ENCODE measurements at places on chromosomes 3 and 15.
A peak's percentile ranks its signal among the peaks of the same experiment; 100 is the strongest.

DNA sequence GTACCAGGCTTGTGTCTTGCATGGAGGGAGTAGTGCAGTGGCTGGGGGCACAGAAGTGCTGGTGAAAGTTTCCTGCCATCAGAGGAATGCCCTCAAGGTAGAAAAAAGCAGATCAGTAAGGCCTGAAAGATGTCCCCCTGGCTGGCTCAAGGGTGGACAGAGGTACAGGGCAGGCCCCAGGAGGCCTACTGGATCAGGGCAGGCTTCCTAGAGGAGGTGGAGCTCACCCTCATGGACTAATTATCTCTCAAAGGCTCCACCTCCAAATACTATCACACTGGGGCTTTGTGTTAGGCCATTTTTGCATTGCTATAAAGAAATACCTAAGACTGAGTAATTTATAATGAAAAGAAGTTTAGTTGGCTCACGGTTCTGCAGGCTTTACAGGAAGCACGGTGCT, 7.8 kb downstream of the SPSB4 start:
- no peak overlapping the region for H3K27ac ChIP-seq
- H3K27me3 ChIP-seq, result no peaks in the 10 kb centered on the region
- H3K4me1 ChIP-seq, result no peaks in the 10 kb centered on the region
- no peaks in the 10 kb centered on the region for H3K36me3 ChIP-seq
- DNase-seq, result no peak
- no peak overlapping the region for H3K4me3 ChIP-seq

- H3K36me3 ChIP-seq, result no peaks in the 10 kb centered on the region
- H3K4me3 ChIP-seq, result no peak overlapping the region
Measured at GRCh38 chr3:147423798-147424580, 14.8 kb downstream of the ZIC1 start.

DNA sequence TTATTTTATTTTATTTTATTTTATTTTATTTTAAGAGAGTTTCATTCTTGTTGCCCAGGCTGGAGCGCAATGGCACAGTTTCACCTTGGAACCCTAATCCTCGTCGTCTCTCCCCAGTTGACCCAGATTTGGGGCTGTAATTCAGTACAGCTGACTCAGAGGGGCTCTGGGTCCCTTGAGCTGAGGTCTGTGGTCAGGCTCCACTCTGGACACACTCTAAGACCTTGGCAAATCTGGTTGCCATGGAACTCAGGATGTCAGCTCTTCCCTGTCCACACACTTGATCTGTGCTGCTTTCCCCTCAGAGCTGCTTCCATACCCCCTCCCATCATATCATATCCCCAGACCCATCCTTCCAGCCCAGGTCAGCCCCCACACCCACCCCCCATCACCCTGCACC, 675 bp upstream of the CYP11A1 start:
- H3K27ac ChIP-seq, result no peak overlapping the region
- no peaks in the 10 kb centered on the region for H3K36me3 ChIP-seq
- no peak overlapping the region for H3K4me3 ChIP-seq
- H3K4me1 ChIP-seq, result peaks cover 1% of the 10 kb centered on the region
- no peak for DNase-seq

DNA sequence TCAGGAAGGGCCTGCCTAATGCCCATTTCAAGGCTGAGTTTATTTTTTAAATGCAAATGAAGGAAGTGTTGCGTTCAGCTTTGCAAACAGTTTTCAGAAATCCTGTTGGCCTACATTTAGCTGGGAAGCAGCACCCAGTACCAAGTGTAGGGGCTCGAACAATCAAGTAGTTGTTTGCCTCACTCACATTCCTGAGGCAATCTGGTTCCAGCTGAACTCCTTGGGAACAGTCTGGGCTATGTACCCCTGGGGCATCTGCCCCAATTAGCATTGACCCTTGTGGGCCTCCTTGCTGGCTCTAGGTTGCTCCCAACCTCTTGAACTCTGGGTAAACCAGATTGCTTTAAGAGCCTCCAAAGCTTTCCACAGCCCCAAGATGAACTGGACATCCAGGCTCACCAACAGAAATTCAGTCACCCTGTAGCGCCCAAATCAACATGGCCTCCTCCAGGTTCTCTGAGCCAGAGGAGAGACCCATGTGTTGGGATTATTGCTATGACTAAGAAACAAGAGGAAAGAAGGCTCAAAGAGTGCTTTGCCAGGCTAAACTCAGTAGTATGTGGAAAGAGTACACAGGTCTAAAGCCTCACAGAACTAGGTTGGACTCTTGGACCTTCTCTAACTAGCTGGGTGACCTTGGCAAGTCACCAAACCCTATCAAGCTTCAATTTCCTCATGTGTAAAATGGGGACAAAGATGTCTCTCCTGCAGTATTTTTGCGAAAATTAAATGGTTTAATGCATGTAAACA, 532.7 kb downstream of the SOX2 start:
- DNase-seq, result no peak
- no peak overlapping the region for H3K4me3 ChIP-seq
- no peaks in the 10 kb centered on the region for H3K4me1 ChIP-seq
- H3K36me3 ChIP-seq, result no peaks in the 10 kb centered on the region
- H3K27ac ChIP-seq, result no peak overlapping the region
- no peaks in the 10 kb centered on the region for H3K27me3 ChIP-seq

GRCh38 chr15:28937271-28937670, 51.5 kb downstream of the APBA2 start:
- DNase-seq, result no peak
- H3K27me3 ChIP-seq, result no peaks in the 10 kb centered on the region
- H3K36me3 ChIP-seq, result no peaks in the 10 kb centered on the region
- 0 out of 2 replicates have a peak, but pooled peaks cover 3% of the 10 kb centered on the region for H3K4me1 ChIP-seq
- no peak overlapping the region for H3K27ac ChIP-seq

DNA sequence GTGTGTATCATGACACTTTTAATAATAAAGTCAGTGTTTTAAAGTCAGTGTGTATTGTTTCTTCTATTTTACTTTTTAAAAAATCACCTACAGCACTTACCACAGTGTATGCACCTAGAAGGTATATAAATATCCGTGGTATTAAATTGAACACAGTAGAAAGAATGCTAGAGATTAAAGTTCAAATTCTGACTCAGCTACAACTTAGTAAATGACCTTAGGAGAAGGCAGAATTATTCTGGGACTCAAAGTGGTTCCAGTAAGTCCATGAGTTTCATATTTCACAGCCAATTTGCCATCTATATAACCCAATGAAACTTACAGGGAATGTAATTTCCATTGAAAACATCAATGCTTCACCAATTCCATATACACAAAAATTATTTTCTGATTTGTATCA, 52.7 kb upstream of the MAP4 start:
- no peaks in the 10 kb centered on the region for H3K36me3 ChIP-seq
- no peaks in the 10 kb centered on the region for H3K27me3 ChIP-seq
- H3K27ac ChIP-seq, result no peak overlapping the region
- no peaks in the 10 kb centered on the region for H3K4me1 ChIP-seq

GRCh38 chr3:89052386-89052785, 55.0 kb upstream of the EPHA3 start:
- H3K4me3 ChIP-seq, result no peak overlapping the region
- no peak for DNase-seq
- no peaks in the 10 kb centered on the region for H3K4me1 ChIP-seq
- no peaks in the 10 kb centered on the region for H3K27me3 ChIP-seq
- H3K36me3 ChIP-seq, result no peaks in the 10 kb centered on the region

DNA sequence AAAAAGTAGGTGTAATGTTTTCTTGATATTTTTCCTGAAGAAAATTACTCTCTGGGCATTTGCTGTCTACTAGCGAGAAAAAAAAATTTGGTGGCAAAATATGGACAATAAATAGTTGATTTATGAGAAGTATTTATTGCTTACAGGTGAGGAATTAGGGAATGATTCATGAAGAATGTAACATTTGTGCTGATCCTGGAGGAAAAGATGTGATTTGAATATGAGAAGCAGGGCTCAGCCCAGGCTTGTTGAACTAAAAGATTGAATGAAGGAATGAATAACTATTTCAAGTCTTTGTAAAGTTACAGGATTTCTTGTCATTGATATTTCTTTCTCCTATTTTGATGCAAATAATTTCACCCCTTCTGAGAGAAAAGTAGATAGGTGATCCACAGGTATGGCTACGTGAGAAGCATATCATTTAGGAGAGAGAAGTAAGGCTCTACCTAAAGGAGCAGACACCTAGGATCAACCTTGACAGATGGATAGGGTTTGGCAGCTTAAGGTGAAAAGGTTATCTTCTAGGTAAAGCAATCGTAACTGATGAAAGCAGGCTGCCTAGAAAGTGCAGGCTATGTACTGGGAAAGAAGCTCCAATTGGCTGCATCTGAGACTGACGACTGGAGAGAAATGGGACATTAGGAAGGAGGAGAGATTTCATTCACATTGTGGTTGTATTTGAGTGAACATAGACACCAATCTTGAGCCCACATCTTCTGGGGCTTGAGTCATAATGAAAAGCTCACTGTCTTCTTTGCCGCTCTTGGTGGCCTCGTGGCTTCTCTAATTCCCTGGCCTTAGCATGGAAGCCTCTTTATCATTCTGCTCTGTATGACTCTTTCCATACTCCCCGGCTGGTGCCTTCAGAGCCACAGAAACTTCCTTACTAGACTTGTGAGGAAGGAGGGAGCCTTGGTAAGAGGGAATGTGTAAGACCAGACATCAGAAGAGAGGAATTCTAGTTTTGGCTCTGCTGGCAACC, 106.5 kb downstream of the P3H2 start:
- no peak overlapping the region for H3K4me3 ChIP-seq
- no peaks in the 10 kb centered on the region for H3K36me3 ChIP-seq
- no peak for DNase-seq
- H3K27ac ChIP-seq, result no peak overlapping the region
- H3K4me1 ChIP-seq, result no peaks in the 10 kb centered on the region

DNA sequence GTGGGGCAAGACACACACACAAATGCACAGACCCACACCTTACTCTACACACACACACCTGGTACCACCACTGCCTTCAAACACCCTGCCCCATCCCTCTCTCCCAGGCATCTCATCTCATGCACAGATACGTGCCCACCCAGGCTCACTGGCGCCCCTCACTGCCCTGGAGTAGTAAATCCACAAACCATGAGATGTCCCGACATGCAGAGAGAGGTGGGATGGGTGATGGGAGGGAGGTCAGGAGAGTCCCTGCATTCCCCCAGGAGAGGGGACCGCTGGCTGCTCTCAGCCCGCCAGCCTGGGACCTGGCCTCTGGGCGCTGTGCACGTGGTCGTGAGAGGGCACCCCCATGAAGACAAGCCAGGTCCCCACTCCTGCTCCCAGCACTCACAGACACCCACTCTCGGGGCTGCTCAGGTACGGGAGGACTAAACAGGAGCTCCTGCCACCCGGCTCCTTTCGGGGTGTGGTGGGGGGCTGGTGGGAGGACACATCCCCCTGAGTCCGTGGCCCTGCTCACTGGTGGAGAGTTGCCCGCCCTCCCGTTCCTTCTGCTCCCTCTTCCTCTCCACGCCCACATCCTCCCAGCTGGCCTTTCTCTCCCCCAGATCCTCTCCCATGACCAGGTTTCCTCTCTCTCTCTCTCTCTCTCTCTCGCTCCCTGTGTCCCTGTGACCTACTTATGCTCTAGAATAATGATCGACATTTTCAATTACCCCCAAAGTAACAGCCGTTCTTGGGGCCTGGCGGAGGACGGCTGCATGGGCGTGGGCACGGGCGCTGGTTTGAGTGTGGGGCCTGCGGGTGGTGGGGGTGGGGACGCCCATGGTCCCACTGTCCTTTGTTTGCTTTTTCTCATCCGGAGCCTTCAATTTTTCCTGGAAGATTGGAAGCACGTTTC, 18.9 kb upstream of the CSPG4 start:
- H3K27ac ChIP-seq, result no peak overlapping the region
- H3K36me3 ChIP-seq, result no peaks in the 10 kb centered on the region
- H3K4me1 ChIP-seq, result no peaks in the 10 kb centered on the region
- no peak overlapping the region for H3K4me3 ChIP-seq
- no peak for DNase-seq

- H3K27ac ChIP-seq, result no peak overlapping the region
- H3K4me1 ChIP-seq, result no peaks in the 10 kb centered on the region
- no peak for DNase-seq
- no peaks in the 10 kb centered on the region for H3K36me3 ChIP-seq
- H3K4me3 ChIP-seq, result no peak overlapping the region
Measured at GRCh38 chr3:17070161-17070959, 185.6 kb downstream of the PLCL2 start.

DNA sequence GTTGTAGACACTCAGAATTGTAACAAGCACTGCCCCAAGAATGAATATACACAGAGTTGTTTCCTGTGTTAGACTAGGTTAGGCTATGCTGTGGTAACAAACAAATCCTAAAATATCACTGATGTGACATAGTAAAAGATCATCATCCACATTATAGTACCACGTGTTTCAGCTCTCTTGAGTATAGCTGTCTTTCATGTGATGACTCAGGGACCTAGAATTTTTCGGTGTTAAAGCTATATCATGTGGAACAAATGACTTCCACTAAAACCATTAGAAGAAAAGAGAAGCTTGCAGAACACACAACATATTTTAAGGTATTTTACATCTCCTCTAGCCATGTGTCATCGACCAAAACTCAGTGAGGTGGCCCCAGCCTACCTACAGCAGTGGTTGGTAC, 307.9 kb upstream of the RBMS3 start:
- H3K4me1 ChIP-seq, result no peaks in the 10 kb centered on the region
- no peaks in the 10 kb centered on the region for H3K27me3 ChIP-seq
- no peaks in the 10 kb centered on the region for H3K36me3 ChIP-seq
- no peak overlapping the region for H3K27ac ChIP-seq
- H3K4me3 ChIP-seq, result no peak overlapping the region

DNA sequence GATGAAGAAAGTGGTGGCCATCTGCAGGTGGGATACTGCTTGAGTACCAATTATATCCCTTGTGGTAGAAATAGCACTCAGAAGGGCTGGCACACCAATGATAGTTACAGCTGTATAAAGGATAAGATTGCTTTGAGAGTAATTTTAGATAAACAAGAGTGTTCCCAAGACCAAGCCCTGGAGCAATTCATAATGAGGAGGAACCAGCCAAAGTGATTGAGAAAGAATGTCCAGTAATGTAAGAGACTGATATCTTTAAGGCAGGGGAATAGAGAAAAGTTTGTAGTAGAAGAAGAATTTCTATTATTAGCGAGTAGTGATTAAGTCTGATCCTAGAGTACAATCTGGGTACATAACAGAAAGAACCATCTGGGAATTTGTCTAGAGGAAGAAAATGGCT, 945.1 kb downstream of the OTOL1 start:
- no peak for DNase-seq
- no peak overlapping the region for H3K27ac ChIP-seq
- H3K4me1 ChIP-seq, result no peaks in the 10 kb centered on the region
- no peak overlapping the region for H3K4me3 ChIP-seq

- no peak overlapping the region for H3K27ac ChIP-seq
- H3K36me3 ChIP-seq, result no peaks in the 10 kb centered on the region
- DNase-seq, result peak; percentile 17
- H3K4me3 ChIP-seq, result no peak overlapping the region
Measured at GRCh38 chr15:40787344-40787841, 17.6 kb downstream of the C15orf62 start.

GRCh38 chr3:36165509-36166290, 214.6 kb upstream of the STAC start:
- no peak overlapping the region for H3K4me3 ChIP-seq
- no peak overlapping the region for H3K27ac ChIP-seq
- no peak for DNase-seq

- no peak overlapping the region for H3K4me3 ChIP-seq
- DNase-seq, result no peak
- H3K36me3 ChIP-seq, result no peaks in the 10 kb centered on the region
- H3K27me3 ChIP-seq, result no peaks in the 10 kb centered on the region
- H3K27ac ChIP-seq, result no peak overlapping the region
- H3K4me1 ChIP-seq, result no peaks in the 10 kb centered on the region
Measured at GRCh38 chr3:72408983-72409779, 439.1 kb downstream of the SHQ1 start.

- H3K4me3 ChIP-seq, result no peak overlapping the region
- H3K4me1 ChIP-seq, result no peaks in the 10 kb centered on the region
- H3K27me3 ChIP-seq, result peaks cover 83% of the 10 kb centered on the region
- no peaks in the 10 kb centered on the region for H3K36me3 ChIP-seq
- H3K27ac ChIP-seq, result no peak overlapping the region
- no peak for DNase-seq
Measured at GRCh38 chr15:73751899-73752805, 999 bp downstream of the INSYN1 start.

All from MM.1S (cell line).